SJSA1 (cell line): ENCODE measurements at places on chromosomes 2 and 18. TPM values are rescaled to one million over a fixed set of nuclear protein-coding genes. Genes with fewer than 3 reads are reported as not detected.

Gene MOCOS
- total RNA-seq, result 0.16 and 0.34 TPM in 2 replicates

Gene UGT1A3
- total RNA-seq, result not detected in 2 replicates

DNA sequence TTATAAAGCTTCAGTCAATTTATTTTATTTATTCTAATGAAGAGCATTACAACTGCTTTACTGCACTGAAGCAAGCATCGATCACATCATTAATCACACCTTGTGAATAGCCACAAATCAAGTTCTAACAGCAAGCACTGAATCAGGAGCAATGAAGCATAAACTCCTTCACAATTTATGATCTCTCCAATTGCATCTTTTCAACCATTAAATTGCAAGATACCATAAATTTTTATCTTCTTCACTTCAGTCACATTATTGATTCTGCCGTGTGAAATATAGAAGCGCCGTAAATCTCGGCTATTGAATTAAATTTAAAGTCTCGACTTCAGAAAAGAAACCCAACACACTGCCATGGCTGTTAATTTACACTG is 298.7 kb downstream of the CDCA7 start:
- no peak for DNase-seq

GRCh38 chr2:115083225-115083624 is 640.8 kb downstream of the DPP10 start:
- no peak for DNase-seq

DNA sequence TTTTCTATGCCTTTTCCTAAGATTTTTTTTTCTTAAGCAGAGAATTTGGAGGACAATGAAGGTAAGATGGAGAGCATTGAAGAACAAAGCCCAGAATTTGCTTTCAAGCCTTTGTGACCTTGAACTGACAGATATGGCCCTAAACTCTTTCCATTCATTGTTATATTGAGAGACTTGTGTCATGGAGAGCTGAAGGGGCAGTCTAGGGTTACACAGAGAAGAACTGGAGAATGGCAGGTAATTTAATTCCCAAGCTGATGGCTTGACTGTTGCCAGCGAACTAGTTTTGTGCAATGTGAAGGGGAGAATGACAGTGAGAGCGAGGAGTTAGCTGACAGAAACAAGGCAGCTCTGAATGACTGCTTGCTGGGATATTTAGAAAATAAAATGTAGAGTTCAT is 1344.2 kb downstream of the LRP1B start:
- no peak for DNase-seq

DNA sequence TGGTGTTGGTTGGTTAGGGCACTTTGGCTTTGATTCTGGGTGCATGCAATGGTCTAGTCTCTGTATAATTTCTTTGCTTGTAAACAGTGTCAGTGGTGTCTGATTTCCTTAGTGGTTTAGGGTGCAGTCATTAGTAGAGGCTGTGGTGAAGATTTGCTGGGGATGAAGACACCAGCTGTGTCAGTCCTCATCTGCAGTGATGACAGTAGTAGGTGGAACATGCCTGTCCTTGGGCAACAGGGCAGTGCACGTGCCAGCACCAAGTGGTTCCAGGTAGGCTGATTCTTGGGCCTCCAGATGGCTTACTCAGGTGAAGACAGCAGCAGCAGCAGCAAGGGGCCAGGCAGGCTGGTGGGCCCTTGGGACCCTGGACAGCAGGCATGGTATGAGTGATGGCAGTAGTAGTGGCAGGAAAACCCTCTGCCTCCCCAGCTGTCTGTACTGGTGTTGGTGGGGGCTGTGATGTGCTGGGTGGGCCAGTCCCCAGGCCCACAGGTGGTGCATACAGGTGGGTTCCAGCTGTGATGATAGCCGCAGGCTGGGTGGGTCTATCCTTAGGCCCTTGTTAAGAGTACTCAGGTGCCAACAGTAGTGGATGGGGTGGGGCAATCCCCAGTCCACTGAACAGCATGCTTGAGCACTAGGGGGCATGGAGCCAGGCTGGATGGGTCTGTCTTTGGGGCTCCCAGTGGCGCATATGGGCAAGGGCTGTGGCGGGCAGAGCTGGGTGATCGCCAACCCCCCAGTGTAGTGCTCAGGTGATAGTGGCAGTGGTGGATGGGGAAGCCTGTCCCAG is 140.7 kb upstream of the THUMPD2 start:
- DNase-seq, result no peak

DNA sequence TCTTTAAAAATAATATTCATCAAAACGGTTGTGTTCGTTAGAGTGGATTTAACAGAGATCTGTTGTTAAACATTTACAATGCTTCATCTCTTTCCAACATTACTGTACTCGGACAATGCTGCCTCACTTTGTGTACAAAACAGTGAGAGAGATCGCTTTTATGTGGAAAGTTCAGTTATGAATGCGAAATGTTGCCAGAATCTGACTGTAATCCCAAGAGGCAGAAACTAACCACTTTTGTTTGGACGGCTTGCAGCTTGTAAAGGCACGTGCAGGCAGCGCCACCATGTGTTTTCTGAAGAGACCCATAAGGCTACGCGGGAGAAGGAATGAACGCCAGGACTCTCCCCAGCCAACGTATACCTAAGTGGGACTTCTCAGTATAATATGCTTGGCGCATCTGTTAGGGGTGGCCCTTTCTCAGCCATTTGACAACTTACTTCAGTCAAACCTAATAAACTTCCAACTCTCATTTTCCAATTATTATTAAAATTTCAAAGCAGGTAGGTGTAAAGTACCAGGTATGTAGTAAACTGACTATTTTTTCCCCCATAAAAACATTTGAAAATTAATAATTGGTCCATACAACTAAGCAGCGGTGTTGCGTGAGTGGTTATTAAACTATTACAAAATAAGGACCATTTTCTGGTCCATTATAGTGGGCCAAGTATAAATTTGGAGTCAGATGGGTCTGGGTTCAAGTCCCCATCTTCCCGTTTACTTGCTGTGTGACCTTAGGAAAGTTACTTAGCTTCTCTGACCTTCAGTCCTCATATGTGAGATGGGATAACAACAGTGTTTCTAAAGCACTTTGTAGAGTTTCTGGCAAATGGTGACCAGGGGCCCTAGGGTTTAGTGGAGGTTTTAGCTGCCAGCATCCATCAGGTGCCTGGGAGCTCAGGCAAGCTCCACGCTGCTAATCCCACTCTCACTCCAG is 5.6 kb upstream of the NAPG start:
- DNase-seq, result peak; percentile 83

DNA sequence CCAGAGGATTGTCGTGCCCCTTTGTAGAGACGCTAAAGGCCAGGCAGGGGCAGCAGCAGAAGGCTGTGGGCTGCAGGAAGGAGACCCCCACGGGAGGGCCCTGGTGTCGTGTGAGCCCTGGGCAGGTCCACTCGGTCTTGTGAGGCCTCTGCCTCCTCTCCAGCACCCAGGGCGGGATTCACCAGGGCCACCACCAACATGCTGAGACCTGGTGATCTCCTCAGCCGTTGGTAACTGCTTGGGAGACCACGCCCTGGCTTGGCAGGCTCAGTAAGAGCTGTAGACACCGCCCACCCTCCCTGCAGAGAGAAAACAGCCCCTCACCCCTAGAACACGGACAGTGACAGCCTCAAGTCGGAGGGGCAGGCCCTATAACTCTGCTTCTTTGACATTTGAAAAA is 21.1 kb downstream of the MBP start:
- peak; percentile 34 for DNase-seq

DNA sequence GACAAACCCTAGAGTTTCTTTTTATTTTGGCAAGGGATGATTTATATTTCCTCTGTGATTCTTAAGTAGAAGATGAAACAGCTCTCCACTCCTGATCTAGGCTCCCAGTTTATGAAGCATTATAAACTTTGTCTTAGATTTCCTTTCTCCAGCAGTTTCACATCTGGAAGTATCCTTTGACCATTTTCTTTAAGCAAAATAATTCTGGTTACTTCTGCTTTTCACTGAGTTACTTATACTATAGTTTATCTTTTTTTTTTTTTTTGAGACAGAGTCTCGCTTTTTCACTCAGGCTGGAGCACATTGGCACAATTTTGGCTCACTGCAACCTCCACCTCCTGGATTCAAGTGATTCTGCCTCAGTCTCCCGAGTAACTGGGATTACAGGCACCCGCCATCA is 45.5 kb downstream of the KCMF1 start:
- DNase-seq, result no peak

DNA sequence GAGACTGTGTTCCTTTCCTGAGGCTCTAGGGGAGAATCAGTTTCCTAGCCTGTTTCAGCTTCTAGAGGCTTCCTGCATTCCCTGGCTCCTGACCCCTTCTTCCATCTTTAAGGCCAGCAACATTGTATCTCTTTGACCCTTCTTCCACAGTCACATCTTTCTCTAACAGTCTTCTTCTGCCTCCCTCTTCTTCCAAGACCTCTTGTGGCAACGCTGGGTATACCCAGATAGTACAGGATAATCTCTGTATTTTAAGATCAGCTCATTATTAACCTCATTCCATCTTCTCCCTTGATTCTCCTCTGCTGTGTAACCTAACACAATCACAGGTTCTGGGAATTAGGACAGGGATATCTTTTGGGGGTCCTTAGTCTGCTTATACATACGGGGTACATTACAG is 8.9 kb upstream of the MYL12A start:
- no peak for DNase-seq

DNA sequence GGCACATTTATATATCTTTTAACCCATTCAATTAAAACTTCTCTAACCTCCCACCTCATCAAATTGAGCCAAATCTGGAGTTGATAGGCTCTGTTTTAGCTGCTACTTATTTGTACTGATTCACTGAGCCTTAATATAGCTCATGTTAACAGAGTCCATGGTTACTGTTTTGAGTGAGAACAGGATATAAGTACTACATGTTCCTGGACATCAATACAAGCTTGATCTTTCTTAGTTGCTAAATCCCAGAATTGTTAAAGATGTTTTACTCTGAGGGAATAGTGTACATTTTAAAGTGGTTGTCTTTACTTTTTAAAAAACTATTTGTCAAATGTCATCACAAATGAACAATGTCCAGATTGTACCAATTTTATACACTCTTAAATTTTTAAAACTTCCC is 157.7 kb downstream of the RPRM start:
- DNase-seq, result no peak

- DNase-seq, result peak; percentile 63
These were observed 94.7 kb upstream of the SP3 start for GRCh38 chr2:174059884-174060244.

- DNase-seq, result no peak
These were observed 21.3 kb downstream of the CDK15 start for GRCh38 chr2:201827621-201828020.

- DNase-seq, result no peak
These were observed 93.4 kb downstream of the SH3RF3 start for GRCh38 chr2:109222422-109222821.

DNA sequence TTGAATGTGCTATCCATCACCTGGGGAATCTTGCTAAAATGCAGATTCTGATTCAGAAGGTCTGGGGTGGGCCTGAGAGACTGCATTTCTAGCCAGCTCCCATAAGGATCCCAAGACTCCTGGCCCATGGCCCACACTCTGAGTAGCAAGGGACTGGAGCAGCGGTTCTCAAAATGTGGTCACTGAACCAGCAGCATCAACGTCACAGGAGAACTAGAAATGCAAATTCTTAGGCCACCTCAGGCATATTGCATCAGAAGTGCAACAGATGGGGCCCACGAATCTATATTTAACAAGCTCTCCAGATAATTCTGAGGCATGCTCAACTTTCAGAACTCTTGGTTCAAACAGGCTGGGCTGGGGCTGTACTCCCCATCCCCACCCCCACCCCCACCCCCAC is 74.6 kb downstream of the DHRS9 start:
- DNase-seq, result no peak

- DNase-seq, result no peak
These were observed 15.2 kb upstream of the NT5DC4 start for GRCh38 chr2:112705575-112705974.

DNA sequence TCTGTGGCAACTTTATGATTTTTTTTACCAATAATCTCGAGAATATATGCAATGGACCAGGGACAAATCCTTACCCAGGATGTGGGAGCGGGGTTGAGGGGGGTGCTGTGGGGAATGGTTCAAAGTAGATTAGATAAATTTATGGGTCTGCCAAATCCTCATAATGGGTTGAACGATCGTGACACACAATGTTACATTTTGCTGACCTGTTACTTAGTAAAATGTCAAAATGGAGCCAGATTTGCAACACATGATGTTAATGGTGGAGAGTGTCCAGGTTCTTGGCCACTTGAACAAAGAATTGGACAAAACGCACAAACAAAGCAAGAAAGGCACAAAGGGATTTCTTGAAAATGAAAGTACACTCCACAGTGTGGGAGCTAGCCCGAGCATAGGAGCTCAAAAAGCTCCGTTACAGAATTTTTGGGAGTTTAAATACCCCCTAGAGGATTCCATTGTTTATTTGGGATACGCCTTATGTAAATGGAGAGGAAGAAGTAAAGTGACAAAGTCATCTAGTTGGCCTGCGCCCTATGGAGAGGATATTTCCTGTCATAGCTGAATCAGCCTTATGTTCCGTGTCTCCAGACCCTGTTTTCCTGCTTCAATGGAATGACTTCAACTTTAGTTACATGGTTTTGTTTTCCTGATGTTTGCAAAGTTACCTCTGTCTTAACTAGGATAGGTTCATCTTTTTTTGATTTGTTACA is 776.0 kb downstream of the DCC start:
- no peak for DNase-seq

DNA sequence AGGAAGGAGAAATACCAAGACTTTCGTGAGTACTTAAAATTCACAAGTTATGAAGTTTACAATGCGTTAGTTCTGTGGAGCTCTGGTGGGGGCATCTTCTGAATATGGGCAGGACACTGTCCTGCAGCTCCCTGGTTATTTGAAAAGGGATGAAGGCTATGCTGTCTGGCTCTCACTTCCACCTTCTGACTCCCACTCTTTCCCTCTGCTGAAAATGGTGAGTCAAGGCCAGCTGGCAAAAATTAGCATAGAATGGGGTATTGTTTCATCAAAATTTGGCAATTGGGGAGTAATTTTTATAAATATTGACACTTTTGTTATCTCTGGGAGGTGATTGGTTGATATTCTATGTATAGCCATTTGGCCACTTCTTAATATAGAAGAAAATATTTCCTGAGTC is 177.4 kb downstream of the PARD3B start:
- DNase-seq, result no peak

- DNase-seq, result no peak
These were observed 90.3 kb downstream of the RPRM start for GRCh38 chr2:153388246-153388645.

- no peak for DNase-seq
These were observed 57.2 kb downstream of the NYAP2 start for GRCh38 chr2:225456619-225457260.

DNA sequence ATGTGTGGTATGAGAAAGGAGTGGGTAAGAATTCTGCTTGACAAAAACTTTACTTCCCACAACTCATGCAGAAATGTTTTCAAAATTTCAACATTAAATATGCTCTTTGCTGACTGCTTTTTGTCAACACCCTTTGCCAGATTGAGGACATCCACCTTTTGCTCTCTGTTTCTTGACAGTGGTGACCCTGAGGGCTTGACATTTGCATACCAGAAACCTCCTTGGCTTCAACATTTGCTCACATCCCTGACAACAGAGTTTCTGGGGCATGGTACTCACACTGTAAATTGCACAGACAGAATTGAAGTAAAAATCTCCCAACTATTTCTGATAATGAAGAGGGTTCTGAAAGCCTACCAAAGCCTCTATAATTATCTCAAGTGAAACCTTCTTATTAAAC is 95.7 kb downstream of the RND3 start:
- DNase-seq, result no peak
